ENCODE measurements at places on chromosomes 5 and 9. TPM values are rescaled to one million over a fixed set of nuclear protein-coding genes. Genes with fewer than 3 reads are reported as not detected.

The ECSCR gene
- not detected for total RNA-seq

The SLC6A19 gene
- total RNA-seq: not detected

The ZNF883 gene
- total RNA-seq: not detected

The GDNF gene
- total RNA-seq: not detected

The IL7R gene
- total RNA-seq: not detected

The CTXN3 gene
- not detected for total RNA-seq

The SPINK13 gene
- total RNA-seq: 2.8 TPM

The KCNIP1 gene
- total RNA-seq: not detected

The ENTPD2 gene
- not detected for total RNA-seq

The RANBP6 gene
- 14.5 TPM for total RNA-seq

The NR2F1-AS1 gene
- 17.7 TPM for total RNA-seq

Data from NCI-H460 (cell line).